Islet precursor cell (in vitro differentiated cells): ENCODE measurements at places on chromosomes 5 and 9.
A peak's percentile ranks its signal among the peaks of the same experiment; 100 is the strongest.

DNA sequence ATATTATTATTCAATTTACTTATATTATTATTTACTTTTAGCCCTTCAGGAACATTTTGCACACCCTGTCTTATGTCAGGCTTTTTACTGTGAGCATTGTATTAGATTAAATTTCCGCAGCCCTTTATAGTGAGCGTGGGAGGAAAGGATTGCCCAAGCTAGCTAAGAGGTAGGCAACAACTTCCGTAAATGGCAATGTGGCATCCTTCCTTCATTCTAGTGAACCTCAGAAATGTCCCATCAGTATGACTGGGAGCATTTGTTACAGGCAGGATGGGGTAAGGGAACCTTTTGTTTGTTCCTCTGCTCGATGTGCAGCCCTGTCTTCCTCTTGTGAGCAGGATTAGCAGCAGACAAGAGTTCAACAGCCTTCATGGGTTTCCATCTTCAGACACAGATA lies 6.2 kb upstream of the CD180 start:
- DNase-seq = no peak

- DNase-seq = no peak
Measured at GRCh38 chr5:163658702-163659567, 153.5 kb downstream of the MAT2B start.

DNA sequence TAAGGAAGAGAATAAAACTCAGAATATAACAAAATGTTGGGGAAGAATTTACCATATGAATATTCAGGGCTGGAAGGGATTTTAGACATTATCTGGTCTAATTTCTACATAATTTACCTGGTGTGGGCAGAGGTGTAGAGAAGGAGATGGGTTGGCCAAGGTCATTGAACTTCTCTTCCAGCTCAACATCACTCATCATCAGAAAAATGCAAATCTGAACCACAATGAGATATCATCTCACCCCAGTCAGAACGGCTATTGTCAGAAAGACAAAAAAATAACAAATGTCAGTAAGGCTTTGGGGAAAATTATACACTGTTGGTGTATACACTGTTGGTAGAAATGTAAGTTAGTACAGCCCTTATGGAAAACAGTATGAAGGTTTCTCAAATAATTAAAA lies 121.7 kb downstream of the PTTG1 start:
- DNase-seq = no peak

DNA sequence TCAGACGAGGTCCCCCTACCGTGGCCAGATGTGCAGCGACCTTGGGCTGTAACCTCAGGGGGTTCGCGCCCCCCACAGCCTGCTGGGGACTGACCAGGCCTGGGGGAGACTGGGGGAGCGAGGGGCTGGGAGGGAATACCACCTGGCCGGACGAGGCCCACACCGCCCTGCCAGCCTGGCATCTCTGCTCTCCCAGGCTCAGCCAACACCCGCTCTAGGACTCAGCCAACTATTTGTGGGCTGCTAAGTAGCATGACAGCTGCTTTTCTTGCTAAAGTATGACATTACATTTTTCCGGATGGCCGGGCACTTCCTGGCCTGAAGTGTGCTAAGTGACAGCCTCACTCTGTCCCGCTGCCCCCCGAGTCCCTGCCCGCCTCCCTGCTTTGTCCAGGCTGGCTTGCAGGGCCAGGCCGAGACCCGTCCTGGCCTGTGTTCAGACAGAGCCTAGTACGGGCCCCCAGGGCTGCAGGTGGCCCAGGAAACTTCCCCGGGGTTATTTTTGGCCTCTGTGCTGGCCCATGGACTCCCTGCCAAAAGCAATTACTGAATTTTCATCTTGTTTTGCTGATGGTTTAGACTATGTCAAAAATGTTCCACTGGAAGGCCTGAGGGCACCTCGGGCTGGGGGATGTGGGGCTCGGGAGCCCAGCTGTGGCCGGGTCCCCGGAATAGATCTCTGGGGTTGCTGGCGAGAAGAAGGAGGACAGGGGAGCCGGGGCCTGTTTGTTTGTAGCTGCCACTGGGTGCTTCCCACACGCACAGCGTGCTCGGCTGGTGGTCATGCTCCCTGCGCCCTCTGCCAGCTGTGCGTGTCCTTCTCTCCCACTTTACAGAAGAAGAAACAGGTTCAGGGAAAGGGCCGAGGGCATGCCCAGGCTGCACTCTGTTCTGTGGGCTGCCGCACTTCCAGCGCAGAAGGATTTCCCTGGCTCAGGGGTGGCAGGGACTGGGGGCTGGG lies 13.4 kb upstream of the SLC2A6 start:
- DNase-seq = no peak

- no peak for DNase-seq
Measured at GRCh38 chr9:70935856-70936255, 185.6 kb downstream of the TRPM3 start.

GRCh38 chr5:20291766-20292165 lies 303.8 kb upstream of the CDH18 start:
- DNase-seq = no peak

DNA sequence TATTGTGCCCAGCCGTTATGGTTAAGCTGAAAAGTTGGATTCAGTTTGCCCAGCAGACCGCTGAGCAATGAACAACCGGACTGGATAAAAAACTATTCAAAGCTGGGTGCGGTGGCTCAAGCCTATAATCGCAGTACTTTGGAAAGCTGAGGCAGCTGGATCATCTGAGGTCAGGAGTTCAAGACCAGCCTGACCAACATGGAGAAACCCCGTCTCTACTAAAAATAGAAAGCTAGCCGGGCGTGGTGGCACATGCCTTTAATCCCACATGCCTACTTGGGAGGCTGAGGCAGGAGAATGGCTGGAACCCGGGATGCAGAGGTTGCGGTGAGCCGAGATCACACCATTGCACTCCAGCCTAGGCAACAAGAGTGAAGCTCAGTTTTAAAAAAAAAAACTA lies 318.4 kb downstream of the RAB3C start:
- no peak for DNase-seq

DNA sequence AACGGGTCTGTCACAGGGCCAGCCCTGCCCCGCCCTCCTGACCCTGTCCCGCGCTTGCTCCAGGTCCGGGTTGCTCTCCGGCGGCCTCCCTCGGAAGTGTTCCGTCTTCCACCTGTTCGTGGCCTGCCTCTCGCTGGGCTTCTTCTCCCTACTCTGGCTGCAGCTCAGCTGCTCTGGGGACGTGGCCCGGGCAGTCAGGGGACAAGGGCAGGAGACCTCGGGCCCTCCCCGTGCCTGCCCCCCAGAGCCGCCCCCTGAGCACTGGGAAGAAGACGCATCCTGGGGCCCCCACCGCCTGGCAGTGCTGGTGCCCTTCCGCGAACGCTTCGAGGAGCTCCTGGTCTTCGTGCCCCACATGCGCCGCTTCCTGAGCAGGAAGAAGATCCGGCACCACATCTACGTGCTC lies 4.2 kb downstream of the B4GALT7 start:
- DNase-seq = no peak

GRCh38 chr5:141757402-141757801 lies 75.4 kb upstream of the ARAP3 start:
- DNase-seq = peak; percentile 86

DNA sequence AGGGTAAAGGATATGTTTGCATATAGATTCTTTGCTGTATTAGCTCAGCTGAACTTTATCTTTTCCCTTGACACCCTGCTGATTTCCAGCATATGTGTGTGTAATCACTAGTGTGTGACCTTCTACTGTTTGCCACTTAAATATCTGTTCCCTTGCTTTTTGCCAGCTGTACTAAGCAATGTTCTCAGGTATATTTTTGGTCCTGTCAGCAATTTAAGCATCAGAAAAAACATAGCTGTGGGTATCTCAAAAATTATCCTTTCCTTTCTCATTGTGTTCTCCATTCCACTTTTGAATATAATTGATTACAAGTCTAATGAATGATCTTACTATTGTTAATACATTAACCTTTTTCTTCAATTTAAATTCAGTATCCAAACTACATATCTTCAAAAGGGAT lies 59.2 kb upstream of the CDH10 start:
- no peak for DNase-seq

DNA sequence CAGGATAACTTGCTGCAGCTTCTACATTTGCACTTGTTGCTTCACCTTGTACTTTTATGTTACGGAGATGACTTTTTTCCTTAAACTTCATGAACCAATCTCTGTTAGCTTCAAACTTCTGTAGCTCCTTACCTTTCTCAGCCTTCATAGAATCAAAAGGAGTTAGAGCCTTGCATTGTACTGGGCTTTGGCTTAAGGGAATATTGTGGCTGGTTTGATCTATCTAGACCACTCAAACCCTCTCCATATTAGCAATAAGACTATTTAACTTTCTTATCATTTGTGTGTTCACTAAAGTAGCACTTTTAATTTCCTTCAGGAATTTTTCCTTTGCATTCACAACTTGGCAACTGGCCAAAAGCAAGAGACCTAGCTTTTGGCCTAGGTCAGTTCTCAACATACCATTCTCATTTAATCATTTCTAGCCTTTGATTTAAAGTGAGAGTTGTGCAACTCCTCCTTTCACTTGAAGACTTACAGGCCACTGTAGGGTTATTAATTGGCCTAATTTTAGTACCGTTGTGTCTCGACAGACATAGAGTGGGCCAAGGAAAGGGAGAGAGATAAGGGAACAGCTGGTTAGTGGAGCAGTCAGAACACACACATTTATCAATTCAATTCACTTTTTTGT lies 63.7 kb downstream of the SHOC1 start:
- no peak for DNase-seq
